Activated naive CD8-positive, alpha-beta T cell treated with anti-CD3 and anti-CD28 coated beads, Interleukin-2, amount 10 ng/mL, durations not matched to agents 7 days and 5 days (primary cell): ENCODE measurements at places on chromosomes 16 and 17. TPM values are rescaled to one million over a fixed set of nuclear protein-coding genes. Genes with fewer than 3 reads are reported as not detected.

The NKD1 gene
- 0.91 TPM for total RNA-seq

The SGCA gene
- total RNA-seq, result not detected

The CRHR1 gene
- total RNA-seq, result not detected

The FOXN1 gene
- total RNA-seq, result not detected

The CDH1 gene
- total RNA-seq, result 0.58 TPM

The PMFBP1 gene
- total RNA-seq, result 3.0 TPM

The ABCA6 gene
- 0.14 TPM for total RNA-seq

The NPW gene
- total RNA-seq, result 0.42 TPM

The MYH3 gene
- total RNA-seq, result 3.6 TPM

The CCDC154 gene
- total RNA-seq, result 6.5 TPM

The ACSM2B gene
- total RNA-seq, result not detected

The PLEKHM1 gene
- total RNA-seq, result 63.1 TPM

The ALOXE3 gene
- not detected for total RNA-seq

The C17orf107 gene
- 1.9 TPM for total RNA-seq

The PSMD11 gene
- total RNA-seq, result 68.3 TPM

The KRT36 gene
- not detected for total RNA-seq

The ABCC12 gene
- total RNA-seq, result not detected

The TEKT5 gene
- not detected for total RNA-seq

The TOM1L1 gene
- not detected for total RNA-seq

The MCRIP2 gene
- total RNA-seq, result 35.4 TPM

The HOXB8 gene
- not detected for total RNA-seq

The PYY gene
- total RNA-seq, result not detected

The UMOD gene
- not detected for total RNA-seq

The TP53TG3C gene
- total RNA-seq, result not detected

The TCF25 gene
- total RNA-seq, result 218 TPM

The TMEM100 gene
- not detected for total RNA-seq

The G6PC1 gene
- not detected for total RNA-seq

The ABCA3 gene
- total RNA-seq, result 7.8 TPM

The SLC6A2 gene
- total RNA-seq, result not detected

The GDPD3 gene
- total RNA-seq, result 18.6 TPM

The DHRS7C gene
- not detected for total RNA-seq

The GCGR gene
- not detected for total RNA-seq

The KRT33B gene
- total RNA-seq, result not detected

The ARL16 gene
- total RNA-seq, result 19.0 TPM

The FGF11 gene
- 25.4 TPM for total RNA-seq

The MYH2 gene
- total RNA-seq, result not detected

The SHISA6 gene
- not detected for total RNA-seq

The TNFRSF13B gene
- total RNA-seq, result not detected

The ZKSCAN2 gene
- total RNA-seq, result 5.5 TPM

The C16orf92 gene
- total RNA-seq, result not detected

The CRYBA1 gene
- total RNA-seq, result not detected

The MPP3 gene
- not detected for total RNA-seq

The ULK2 gene
- total RNA-seq, result 8.8 TPM

The PMP22 gene
- total RNA-seq, result 1.1 TPM

The RAB11FIP4 gene
- 38.5 TPM for total RNA-seq

The SLC38A8 gene
- not detected for total RNA-seq

The SNX20 gene
- total RNA-seq, result 70.6 TPM

The KRT12 gene
- total RNA-seq, result not detected

The TBC1D3E gene
- total RNA-seq, result not detected

The CASKIN2 gene
- 0.72 TPM for total RNA-seq

The PLCG2 gene
- 13.5 TPM for total RNA-seq

The RSPRY1 gene
- total RNA-seq, result 34.3 TPM

The ARHGAP44 gene
- total RNA-seq, result not detected
